ENCODE measurements at places on chromosomes 5 and 9.

DNA sequence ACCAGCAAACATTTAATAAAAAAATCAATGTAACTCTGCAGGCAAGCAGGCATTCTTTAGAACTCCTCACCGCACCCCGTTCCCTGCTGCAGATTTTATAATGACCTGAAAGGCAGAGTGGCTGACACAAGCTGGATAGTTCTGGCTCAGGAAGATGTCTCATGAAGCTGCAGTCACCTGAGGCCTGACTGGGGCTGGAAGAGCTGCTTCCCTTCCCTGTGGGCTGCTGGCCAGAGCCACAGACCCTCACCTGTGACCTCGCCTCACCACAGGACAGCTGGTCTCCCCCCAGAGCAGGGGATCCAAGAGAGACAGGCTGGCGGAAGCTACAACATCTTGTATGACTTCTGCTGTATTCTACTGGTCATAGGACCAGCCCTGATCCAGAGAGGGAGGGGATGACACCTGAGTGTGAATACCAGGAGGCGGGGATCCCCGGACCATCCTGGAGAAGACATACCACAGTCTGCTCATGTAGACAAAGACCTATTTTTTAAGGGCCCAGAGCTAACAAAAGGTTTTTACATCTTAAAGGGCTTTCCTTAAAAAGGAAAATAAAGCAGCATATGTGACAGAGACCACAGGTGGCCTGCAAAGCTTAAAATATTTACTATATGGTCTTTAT is 43.9 kb downstream of the RAPGEF1 start:
- no peak for DNase-seq

GRCh38 chr5:124309241-124309980 is 437.0 kb downstream of the ZNF608 start:
- no peak for DNase-seq

- DNase-seq: no peak
Observed at GRCh38 chr9:136219276-136219675, 14.3 kb upstream of the LHX3 start.

GRCh38 chr5:177312649-177313181 is 1.0 kb upstream of the MXD3 start:
- DNase-seq: no peak

DNA sequence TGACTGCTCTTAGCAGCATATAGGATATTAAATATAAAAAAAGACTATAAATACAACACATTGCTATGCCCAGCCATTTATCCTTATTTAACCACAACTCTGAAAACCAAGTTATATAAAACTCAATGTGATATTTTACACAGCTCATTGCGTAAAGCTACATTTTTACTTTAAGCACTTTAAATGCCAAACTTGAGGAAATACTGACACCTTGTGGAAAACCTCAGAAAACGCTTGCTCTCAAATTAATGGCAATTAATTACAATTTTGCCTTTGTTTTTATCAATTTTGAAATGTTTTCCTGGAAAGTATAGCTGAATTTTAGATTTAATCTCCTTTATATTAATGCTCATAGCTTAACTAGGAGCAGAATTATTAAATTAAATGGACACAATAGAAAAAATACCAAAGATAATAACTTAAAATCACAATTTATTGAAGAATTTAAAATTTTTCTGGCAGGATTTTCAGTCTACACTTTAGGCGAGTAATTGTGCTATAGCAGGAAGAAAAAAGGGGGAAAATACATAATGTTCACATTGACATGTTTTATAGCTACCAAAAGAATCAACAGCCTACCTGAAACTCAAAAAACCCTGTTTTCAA is 25.2 kb upstream of the PLAC8L1 start:
- DNase-seq: peak; percentile 4

- no peak for DNase-seq
Observed at GRCh38 chr5:59025734-59026133, 442.9 kb downstream of the RAB3C start.

DNA sequence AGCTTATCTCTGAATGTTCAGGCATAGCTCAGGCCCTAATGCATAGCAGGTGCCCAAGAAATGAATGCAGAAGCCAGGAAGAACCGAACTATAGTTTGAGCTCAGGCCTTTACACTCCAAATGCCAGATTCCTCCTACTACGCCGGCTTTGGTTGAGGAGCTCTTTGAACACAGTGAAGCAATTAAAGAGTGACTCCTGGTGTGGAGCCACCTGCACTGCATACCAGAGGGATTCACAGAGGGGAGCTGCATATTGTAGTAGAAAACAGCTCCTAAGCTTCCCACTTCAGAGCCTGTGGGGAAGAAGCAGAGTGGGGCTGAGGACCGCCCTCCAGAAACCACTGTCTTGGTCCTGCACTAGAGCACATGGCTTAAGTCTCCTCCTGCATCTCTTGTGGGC is 14.5 kb upstream of the KCNMB1 start:
- DNase-seq: no peak

DNA sequence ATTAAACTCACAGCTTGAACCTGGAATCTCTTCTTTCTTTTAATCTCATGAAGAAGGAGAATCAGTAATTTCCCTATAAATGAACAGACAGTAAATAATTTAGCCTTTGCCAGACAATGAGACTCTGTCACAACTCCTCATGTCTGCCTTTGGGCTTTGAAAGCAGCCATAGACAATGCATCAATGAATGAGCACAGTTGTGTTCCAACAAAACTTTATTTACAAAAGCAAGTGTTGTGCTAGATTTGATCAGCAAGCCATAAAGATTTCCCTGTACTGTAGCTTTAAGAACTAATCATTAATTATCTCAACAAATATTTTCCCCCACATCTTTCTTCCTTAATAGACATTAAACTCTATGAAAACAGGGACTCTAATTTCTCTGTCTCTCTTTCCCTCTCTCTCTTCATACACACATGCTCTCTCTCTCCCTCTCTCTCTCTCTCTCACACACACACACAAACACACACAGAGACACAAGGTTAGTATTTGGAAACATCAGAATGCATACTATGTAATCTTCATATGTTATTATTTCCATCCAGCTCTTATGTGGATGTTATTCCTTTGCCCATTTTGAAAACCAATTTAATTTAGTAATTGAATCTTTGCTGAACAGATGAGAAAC is 1209.8 kb upstream of the CDH6 start:
- DNase-seq: no peak

DNA sequence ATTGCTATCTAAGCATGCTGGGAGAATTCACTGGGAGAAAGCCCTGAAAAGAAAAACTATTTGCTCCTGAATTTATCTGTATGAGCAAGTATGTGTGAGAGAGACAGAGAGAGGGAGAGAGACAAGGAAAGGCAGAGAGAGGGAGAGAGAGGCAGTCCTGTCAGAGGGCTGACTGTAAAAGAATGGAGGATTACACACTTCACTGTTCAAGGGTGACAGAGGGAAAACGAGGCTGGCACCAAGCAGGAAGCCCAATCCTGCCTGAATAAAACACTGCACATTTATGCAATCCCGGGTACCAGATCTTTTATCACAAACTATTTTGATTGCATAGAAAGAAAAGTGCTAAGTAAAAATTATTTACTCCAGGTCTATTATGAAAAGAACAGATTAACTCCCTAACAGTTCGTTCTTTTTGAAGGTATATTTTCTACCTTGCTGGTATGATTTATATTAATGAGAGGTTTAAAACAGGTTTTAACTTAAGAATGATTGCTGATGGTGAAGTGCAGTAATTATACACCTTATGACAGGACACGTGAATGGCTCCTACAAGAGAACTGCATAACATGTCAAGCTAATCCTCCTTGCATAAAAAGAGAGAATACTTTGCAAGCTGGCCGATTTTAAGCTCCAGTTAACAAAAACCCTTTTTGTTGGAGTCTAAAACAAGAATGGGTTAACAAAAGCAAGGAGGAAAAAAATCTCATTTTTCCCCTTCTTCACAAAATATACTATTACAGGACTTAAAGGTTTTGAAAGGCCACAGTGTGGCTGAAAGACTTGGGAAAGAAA is 82.5 kb downstream of the NFIB start:
- no peak for DNase-seq

GRCh38 chr5:28313321-28313951 is 1275.0 kb upstream of the CDH9 start:
- no peak for DNase-seq

Measured in T-helper 1 cell (primary cell).